ENCODE measurements at places on chromosomes 12 and 14. TPM values are rescaled to one million over a fixed set of nuclear protein-coding genes. Genes with fewer than 3 reads are reported as not detected.
A peak's percentile ranks its signal among the peaks of the same experiment; 100 is the strongest.

The CATSPERB gene
- total RNA-seq: not detected

The XRCC3 gene
- total RNA-seq: 5.9 TPM

The DBX2 gene
- not detected for total RNA-seq

The KLRD1 gene
- 0.60 TPM for total RNA-seq

The BORCS5 gene
- 10.7 TPM for total RNA-seq

The NOVA1 gene
- total RNA-seq: not detected

The CISTR gene
- total RNA-seq: not detected

GRCh38 chr14:52882824-52883223 lies 68.0 kb downstream of the FERMT2 start:
- H3K27me3 ChIP-seq: peaks cover 7% of the 10 kb centered on the region
- H3K4me3 ChIP-seq: no peak overlapping the region
- H3K4me1 ChIP-seq: peaks cover 68% of the 10 kb centered on the region
- no peak for DNase-seq
- peaks cover 44% of the 10 kb centered on the region for H3K36me3 ChIP-seq
- H3K27ac ChIP-seq: no peak overlapping the region

DNA sequence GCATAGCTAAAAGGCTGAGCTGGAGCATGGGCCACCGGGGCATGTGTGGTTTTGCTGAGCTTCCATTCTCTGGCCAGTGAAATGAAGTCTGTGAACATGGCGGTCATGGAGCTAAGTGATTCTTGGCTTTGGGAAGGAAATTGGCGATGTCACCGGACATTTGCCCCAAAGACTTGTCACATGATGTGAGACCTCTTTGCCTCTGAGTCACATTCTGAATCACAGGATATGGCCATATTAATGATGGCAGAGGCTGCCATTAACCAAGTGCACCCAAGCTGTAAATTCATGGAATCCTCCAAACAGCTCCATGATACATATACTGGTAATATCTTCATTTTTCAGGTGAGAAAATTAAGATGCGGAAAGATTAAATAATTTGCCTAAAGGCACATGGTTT lies 27.4 kb upstream of the BATF start:
- DNase-seq: no peak
- H3K27me3 ChIP-seq: peaks cover 36% of the 10 kb centered on the region
- H3K36me3 ChIP-seq: no peaks in the 10 kb centered on the region
- H3K4me3 ChIP-seq: no peak overlapping the region
- H3K4me1 ChIP-seq: peaks cover 5% of the 10 kb centered on the region
- no peak overlapping the region for H3K27ac ChIP-seq

- peaks cover 16% of the 10 kb centered on the region for H3K36me3 ChIP-seq
- peaks cover 61% of the 10 kb centered on the region for H3K4me1 ChIP-seq
- peak; percentile 84 for DNase-seq
- H3K27me3 ChIP-seq: peaks cover 1% of the 10 kb centered on the region
- peak overlapping the region; percentile 60 for H3K4me3 ChIP-seq
Measured at GRCh38 chr12:75585330-75585729, 73.9 kb upstream of the KRR1 start.

DNA sequence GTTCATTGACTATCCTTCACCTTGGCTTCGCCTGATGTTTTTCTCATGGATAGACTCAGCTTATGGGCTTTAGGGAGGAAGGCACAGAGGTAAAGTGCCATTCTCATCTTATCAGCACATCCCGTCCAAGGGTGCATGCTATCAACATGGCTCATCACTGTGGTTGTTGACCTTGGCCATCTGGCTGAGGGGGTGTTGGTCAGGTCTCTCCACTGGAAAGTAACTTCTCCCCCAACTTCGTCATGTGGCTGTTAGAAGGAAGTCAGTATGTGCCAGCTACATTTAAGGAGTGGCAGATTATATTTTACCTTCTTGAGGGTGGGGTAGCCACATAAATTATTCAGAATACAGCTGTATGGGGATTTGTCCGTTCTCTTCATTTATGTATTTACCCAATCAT lies 68.9 kb downstream of the EML1 start:
- H3K36me3 ChIP-seq: peaks cover 12% of the 10 kb centered on the region
- H3K27ac ChIP-seq: no peak overlapping the region
- peaks cover 16% of the 10 kb centered on the region for H3K4me1 ChIP-seq
- no peak overlapping the region for H3K4me3 ChIP-seq
- peak; percentile 21 for DNase-seq

- 0 out of 2 replicates have a peak overlapping the region, but pooled peaks have one; percentile 30 for H3K4me3 ChIP-seq
- H3K27ac ChIP-seq: peak overlapping the region; percentile 73
Measured at GRCh38 chr14:101072070-101072469, 168.5 kb upstream of the RTL1 start.

DNA sequence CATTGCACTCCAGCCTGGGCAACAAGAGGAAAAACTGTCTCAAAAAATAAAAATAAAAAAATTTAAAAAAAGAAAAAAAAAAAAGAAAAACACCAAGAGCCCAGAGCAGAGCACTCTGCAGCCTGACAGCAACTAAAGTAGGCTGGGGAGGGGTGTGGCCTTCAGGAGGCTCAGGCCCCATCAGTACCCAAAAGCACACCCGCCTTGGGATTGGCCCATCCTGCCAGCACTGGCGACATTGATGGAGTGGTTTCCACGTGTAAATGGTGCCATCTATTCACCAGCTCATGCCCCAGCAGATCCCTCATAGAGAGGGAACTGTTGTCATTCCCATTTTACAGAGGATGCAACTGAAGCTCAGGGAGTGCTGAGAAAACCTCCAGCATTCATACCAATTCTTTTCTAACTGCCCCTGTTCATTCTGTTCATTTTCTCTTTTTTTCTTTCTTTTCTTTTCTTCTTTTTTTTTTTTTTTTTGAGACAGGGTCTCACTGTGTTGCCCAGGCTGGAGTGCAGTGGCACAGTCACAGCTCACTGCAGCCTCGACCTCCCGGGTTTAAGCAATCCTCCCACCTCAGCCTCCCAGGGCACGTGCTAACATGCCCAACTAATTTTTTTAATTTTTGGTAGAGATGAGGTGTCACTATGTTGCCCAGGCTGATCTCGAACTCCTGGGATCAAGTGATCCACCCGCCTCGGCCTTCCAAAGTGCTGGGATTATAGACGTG lies 89.3 kb downstream of the IRF2BPL start:
- no peak overlapping the region for H3K4me3 ChIP-seq
- H3K4me1 ChIP-seq: peaks cover 31% of the 10 kb centered on the region
- H3K27me3 ChIP-seq: no peaks in the 10 kb centered on the region

GRCh38 chr12:92438641-92439419 lies 264.0 kb upstream of the PLEKHG7 start:
- H3K27ac ChIP-seq: no peak overlapping the region
- H3K36me3 ChIP-seq: no peaks in the 10 kb centered on the region
- H3K4me3 ChIP-seq: no peak overlapping the region
- DNase-seq: no peak
- H3K4me1 ChIP-seq: peaks cover 10% of the 10 kb centered on the region

GRCh38 chr14:77181603-77182437 lies at the start of gene TMEM63C:
Gene TMEM63C (plus strand): TSS chr14:77181798. CDS start chr14:77218814, 37,016 bp downstream.
- 0 out of 2 replicates have a peak, but pooled peaks cover 2% of the 10 kb centered on the region for H3K4me1 ChIP-seq
- no peaks in the 10 kb centered on the region for H3K36me3 ChIP-seq
- H3K27me3 ChIP-seq: peaks cover 40% of the 10 kb centered on the region
- H3K27ac ChIP-seq: no peak within 1 kb of the TSS
- H3K4me3 ChIP-seq: no peak within 1 kb of the TSS

DNA sequence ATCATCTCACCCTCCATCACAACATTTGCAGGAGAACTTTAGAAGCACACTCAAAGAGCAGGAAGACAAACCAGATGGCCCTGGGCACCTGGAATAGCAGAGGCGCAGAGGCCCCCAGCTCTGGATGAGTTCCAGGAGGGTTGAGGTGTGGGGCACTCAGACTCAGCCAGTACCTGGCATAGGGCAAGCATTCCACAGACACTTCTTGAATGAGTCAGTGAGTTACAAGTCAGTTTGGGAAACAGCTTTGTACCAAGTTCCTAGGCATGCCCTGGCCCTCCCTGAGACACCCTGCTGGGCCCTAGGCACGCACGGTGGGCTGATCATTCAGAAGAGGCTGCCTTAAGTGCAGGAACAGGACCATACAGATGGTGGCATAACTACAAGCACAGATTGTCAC lies 54.3 kb downstream of the MAP3K9 start:
- DNase-seq: no peak
- H3K27ac ChIP-seq: no peak overlapping the region
- H3K36me3 ChIP-seq: no peaks in the 10 kb centered on the region
- peaks cover 11% of the 10 kb centered on the region for H3K27me3 ChIP-seq
- H3K4me1 ChIP-seq: peaks cover 7% of the 10 kb centered on the region
- H3K4me3 ChIP-seq: no peak overlapping the region

GRCh38 chr14:67319142-67319541 lies 40.5 kb downstream of the ATP6V1D start:
- H3K4me3 ChIP-seq: no peak overlapping the region
- no peak for DNase-seq
- H3K27ac ChIP-seq: no peak overlapping the region
- H3K4me1 ChIP-seq: no peaks in the 10 kb centered on the region
- peaks cover 9% of the 10 kb centered on the region for H3K36me3 ChIP-seq

GRCh38 chr12:113131556-113131955 lies 4.0 kb downstream of the RASAL1 start:
- no peaks in the 10 kb centered on the region for H3K36me3 ChIP-seq
- no peak overlapping the region for H3K27ac ChIP-seq
- DNase-seq: no peak

DNA sequence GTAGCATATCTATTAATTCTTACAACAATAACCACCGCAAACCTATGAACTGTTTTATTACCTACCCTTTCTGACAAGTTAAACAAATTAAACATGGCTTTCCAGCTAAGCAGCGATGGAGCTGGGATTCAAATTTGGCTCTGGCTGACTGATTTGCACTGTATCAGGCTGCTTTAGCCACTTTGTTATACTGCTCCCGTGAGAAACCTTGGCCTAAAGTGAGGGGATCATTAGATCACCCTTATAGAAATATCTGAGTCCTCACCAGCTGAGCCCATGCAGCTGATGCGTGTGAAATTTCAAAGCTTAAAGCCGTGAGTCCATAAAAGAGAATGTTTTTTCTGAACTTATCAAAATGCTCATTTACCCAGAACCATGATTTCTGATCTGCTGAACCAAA lies 8.1 kb upstream of the GPHB5 start:
- no peaks in the 10 kb centered on the region for H3K4me1 ChIP-seq
- H3K36me3 ChIP-seq: no peaks in the 10 kb centered on the region
- no peak overlapping the region for H3K4me3 ChIP-seq
- no peak overlapping the region for H3K27ac ChIP-seq
- no peak for DNase-seq
- H3K27me3 ChIP-seq: no peaks in the 10 kb centered on the region

GRCh38 chr12:5499566-5500330 lies 67.8 kb downstream of the NTF3 start:
- peak overlapping the region; percentile 28 for H3K4me3 ChIP-seq
- H3K27ac ChIP-seq: peak overlapping the region; percentile 97
- peaks cover 3% of the 10 kb centered on the region for H3K27me3 ChIP-seq
- H3K4me1 ChIP-seq: peaks cover 60% of the 10 kb centered on the region
- peaks cover under 1% of the 10 kb centered on the region for H3K36me3 ChIP-seq

DNA sequence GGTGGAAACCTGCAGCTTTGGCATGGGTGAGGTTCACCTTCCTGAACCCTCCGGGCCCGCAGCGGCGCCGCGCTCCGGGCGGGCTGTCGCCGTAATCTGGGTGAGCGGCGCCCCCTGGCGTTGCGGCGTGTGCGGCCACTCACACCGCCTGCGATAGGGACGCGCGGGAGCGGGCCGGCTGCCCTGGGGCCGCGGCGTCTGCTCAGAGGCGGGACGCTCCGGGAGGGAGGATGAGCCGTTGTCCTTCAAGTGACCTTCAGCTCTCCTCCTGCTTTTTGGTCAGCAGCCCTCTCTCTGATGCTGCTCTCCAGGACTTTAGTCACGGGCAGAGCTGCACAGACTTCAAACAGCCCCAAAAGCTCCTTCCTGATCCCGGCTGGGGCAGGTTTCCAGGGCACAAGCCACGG lies 211.7 kb upstream of the FKBP4 start:
- no peak overlapping the region for H3K27ac ChIP-seq
- peaks cover under 1% of the 10 kb centered on the region for H3K36me3 ChIP-seq
- H3K27me3 ChIP-seq: peaks cover 1% of the 10 kb centered on the region
- peaks cover 8% of the 10 kb centered on the region for H3K4me1 ChIP-seq
- peak; percentile 23 for DNase-seq
- H3K4me3 ChIP-seq: no peak overlapping the region

DNA sequence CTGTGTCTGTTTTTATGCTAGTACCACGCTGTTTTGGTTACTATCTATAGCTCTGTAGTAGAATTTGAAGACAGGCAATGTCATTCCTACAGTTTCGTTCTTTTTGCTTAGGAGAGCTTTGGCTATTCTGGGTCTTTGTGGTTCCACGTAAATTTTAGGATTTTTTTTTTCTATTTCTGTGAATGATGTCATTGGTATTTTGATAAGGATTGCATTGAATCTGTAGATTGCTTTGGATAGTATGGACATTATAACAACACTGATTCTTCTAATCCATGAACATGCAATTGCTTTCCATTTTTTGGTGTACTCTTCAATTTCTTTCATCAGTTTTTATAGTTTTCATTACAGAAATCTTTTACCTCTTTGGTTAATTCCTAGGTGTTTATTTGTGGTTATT lies 345.2 kb downstream of the TMEM121 start:
- H3K27ac ChIP-seq: no peak overlapping the region
- no peak overlapping the region for H3K4me3 ChIP-seq
- no peaks in the 10 kb centered on the region for H3K4me1 ChIP-seq
- no peaks in the 10 kb centered on the region for H3K36me3 ChIP-seq

DNA sequence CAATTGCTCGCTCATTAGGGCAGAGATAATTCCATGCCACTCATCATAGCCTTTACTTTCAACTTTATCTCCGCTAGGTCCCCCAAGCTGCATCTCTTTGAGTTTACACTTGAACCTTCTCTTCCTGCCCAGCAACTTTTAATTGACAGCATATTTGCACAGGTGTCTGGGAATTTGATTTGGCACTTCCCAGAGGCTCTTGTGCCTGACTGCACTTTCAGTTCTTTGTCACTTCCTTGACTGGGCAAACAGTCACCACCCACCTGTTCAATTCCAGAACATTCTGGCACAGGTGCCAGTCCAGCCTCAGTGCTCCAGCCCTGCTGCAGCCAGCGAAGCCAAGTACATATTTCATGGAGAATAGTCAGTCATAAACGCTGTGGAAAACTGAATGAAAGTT lies 110.1 kb upstream of the LRIG3 start:
- no peak overlapping the region for H3K4me3 ChIP-seq
- no peaks in the 10 kb centered on the region for H3K27me3 ChIP-seq
- H3K36me3 ChIP-seq: no peaks in the 10 kb centered on the region
- no peak overlapping the region for H3K27ac ChIP-seq
- no peaks in the 10 kb centered on the region for H3K4me1 ChIP-seq

DNA sequence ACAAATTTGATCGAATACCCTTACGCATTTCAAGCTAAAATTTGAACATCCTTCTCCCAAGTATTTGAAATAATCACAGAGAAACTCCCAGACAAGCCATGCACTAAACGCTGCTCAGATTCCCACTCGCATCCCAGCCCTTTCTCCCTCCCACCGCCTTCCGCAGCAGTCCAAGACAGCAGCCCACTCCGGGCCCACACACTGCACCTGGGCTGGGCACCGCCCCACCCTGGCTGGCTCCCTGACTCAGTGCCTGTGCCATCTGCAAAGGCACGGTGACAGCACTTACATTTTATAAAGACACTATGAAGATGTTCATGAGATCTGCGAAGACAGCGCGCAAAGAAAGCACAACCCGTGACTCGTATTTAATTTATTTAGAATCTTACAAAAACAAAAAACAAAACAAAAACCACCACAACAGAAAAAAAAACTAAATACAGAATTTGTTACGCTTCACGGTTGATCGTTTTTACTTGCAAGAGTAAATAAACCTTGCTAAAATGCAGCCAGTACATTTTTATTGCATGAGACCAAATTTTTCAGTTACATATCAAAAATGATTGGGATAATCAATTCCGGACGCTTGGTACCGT lies 17.2 kb upstream of the CDK2AP1 start:
- H3K4me3 ChIP-seq: no peak overlapping the region
- H3K36me3 ChIP-seq: peaks cover 8% of the 10 kb centered on the region
- H3K27ac ChIP-seq: no peak overlapping the region
- peaks cover 2% of the 10 kb centered on the region for H3K27me3 ChIP-seq
- H3K4me1 ChIP-seq: peaks cover 6% of the 10 kb centered on the region

GRCh38 chr14:102798926-102799325 lies 21.7 kb downstream of the TRAF3 start:
- H3K27ac ChIP-seq: peak overlapping the region; percentile 3
- H3K4me1 ChIP-seq: peaks cover 34% of the 10 kb centered on the region
- peaks cover 1% of the 10 kb centered on the region for H3K27me3 ChIP-seq

Data from HFFc6 (cell line).